GOT3 (cell line): ENCODE measurements at places on chromosomes 16 and 17.

DNA sequence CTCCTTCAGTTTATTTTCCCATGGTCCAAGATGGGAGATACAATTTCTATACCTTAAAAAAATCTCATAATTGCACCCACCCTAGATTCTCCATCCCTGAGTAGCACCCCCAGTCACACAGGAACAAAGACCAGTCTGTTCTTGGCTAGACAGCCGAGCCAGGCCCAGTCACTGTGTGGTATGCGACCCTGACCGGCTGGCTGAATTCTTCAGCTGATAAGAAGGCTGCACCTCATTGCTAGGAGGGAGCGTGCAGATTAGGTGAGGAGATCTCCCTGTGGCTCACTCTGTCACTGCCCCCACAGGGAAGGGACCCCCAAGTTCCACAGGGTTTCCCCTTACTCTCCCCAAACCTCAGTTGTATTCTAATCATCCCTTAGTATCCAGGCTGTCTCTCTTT is 138.7 kb downstream of the SALL1 start:
- no peak for DNase-seq

DNA sequence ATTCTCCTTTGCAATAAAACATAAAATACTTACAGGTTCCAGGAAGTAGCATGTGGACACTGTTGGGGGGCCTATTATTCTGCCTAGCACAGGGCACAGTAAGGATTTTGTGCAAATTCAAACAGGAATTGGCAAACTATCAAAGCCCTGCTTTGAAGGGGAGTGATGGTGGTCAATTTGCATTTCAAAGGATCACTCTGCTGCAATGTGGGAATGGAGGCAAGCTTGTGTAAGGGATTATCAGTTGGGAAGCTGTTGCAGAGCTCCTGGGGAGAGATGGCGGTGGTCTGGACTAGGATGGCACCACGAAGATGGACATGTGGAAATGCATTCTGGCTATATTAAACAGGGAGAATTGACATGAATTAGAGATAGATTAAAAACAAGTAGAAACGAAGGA is 990.7 kb upstream of the RBFOX1 start:
- no peak for DNase-seq

DNA sequence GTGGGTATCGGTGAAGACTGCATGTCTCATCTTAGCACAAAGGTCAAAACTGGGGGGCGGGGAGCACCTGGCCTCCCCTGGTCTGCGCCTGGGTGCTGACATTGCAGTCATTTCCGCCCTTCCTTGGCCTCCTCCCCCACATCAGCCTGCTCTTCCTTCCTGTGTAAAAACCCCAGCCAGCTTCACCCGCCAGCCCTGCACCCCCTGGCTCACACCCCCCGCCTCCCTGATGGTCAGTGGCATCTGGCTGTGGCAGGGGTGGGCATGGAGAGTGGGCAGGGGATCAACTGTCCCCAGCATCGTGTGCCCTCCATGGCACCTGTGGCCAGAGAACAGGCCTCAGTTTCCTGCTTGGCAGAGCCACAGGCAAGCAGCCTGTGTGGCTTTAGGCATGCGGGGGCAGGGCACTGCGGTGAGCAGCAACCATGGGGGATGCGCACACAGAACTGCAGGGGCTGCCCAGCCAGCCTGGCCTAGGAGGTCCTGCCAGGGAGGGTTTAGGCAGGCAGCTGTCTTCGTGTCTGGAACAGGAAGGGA is 26.5 kb upstream of the LASP1NB start:
- no peak for DNase-seq

DNA sequence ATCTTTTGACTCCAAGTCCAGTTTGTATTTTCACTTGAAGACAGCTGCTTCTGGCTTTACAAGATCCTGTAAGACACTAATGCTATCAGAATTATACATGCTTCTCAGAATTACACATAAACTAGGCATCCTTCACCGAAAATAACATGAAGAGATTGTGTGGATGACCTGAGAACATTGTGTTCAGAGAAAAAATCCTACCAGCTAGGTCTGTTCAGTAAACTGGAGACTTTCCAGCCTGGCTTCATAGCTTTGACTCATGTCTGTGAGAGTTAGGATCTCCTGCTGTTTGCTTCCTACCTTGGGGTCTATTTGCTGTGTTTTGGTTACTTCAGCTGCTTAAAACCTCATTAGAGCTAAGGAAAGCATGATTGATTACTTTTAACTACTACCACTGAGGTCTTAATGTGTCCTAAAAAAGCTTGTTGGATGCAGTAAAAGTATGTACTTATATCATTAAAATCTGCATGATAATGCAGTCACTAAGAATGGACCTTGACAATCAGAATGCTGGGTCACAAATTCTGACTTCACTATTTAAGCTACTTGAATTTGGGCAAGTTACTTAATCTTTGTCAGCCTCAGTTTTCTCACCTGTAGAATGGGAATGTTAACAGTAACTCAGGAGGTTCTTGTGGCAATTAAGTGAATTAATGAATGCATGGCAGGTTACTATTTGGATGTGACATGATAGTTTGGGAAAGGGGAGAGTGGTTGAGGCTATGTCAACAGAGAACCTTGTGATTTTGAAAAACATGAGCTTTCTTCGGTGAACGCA is 8.0 kb upstream of the MYH13 start:
- no peak for DNase-seq

DNA sequence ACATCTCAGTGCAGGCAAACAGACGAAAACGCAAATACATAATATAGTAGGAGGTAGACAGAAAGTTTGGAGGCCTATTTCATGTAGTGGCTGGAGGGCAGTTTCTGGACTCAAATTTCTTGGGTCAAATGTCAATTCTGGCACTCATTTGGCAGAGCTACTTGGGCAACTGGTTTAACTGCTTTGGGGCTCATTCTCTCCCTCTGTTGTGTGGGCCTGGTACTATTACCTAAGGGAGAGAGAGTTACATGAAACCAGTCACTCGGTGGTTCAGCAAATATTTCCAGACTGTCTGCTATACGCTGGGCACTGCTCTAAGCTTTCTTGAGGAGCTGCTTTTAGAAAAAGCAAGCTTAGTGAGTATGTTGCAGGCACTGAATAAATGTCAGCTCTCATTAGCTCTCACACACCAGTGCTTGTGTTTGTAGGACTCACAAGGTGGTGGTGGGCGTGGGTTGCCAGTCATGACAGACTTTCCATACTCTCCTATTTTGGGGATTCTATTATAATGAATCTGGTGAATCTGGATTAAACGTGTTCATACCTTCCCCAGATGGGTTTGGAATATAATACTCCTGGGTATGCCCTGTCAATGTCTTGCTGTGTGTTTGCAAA is 1.8 kb upstream of the SHISA9 start:
- no peak for DNase-seq

DNA sequence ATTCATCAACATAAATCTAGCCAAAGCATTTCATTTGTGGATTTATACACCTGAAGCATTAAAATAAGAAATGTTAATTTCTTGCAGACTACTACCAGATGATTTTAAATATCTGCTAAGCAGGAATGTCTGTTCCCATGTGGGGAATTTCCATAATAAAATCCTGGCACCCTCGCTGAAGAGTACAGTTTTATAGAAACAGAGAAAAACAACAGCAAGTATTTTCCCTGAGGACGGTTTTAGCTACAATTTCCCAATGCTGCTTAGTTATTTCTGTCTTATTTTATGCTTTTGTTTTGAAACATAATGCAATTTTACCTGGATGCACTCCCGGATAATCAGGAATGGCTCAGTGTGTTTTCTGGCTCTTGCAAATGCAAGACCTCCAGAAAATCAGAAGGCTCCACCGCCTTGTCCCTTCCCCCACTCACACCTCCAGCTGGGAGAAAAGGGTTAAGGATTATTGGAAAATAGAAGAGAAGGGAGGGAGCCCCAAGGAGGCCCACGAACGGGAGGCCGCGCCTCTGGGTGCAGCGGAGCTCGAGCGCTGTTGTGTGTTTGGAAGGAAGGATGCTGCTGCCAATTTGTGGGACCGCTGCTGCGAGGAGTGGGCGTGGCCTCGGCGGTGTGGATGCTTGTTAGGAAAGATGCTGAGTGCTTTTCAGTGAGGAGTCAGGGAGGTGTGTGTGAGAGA is at the start of gene CNTNAP4:
TSS of gene CNTNAP4 (plus strand) at position 657 of the 694 bp plus-strand sequence. CDS start 262 bp downstream, outside the sequence.
- DNase-seq = no peak

- no peak for DNase-seq
Measured at GRCh38 chr17:37752482-37752881, 7.6 kb upstream of the HNF1B start.

DNA sequence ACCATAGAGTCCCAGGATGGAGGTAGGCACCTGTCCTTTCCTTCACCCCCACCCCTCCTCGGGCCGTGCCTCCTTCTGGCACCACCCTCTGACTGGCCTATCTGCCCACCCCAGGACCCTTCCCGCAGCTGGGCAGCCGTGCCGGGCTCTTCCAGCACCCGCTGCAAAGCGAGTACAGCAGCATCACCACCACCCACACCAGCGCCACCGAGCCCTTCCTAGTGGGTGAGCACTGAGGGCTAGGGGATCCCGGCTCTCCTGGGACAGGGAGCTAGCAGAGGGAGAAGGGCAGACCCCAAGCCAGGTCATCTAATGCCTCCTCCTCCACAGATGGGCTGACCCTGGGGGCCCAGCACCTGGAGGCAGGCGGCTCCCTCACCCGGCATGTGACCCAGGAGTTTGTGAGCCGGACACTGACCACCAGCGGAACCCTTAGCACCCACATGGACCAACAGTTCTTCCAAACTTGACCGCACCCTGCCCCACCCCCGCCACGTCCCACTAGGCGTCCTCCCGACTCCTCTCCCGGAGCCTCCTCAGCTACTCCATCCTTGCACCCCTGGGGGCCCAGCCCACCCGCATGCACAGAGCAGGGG is 7.8 kb downstream of the GALK1 start:
- DNase-seq = no peak

- no peak for DNase-seq
Measured at GRCh38 chr16:56258508-56259424, 67.5 kb downstream of the GNAO1 start.

DNA sequence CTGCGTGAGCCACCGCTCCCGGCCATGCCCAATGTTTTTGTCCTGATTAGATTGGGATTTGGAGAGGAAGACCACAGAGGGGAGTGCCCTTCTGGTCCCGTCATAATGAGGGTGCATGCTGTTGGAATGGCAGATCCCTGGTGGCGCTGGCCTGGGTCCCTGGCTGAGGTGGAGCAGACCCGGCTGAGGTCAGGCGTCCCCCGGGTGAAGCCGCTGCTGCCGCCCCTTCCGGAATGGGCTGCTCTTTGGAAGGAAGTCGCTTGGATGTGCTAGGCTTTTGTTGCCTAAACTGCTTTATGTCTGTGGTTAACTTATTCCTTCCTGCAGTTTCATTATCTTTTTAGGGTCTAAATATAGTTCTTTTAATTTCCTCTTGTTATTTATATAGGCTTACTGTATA is 120.3 kb upstream of the CHMP6 start:
- DNase-seq = no peak

DNA sequence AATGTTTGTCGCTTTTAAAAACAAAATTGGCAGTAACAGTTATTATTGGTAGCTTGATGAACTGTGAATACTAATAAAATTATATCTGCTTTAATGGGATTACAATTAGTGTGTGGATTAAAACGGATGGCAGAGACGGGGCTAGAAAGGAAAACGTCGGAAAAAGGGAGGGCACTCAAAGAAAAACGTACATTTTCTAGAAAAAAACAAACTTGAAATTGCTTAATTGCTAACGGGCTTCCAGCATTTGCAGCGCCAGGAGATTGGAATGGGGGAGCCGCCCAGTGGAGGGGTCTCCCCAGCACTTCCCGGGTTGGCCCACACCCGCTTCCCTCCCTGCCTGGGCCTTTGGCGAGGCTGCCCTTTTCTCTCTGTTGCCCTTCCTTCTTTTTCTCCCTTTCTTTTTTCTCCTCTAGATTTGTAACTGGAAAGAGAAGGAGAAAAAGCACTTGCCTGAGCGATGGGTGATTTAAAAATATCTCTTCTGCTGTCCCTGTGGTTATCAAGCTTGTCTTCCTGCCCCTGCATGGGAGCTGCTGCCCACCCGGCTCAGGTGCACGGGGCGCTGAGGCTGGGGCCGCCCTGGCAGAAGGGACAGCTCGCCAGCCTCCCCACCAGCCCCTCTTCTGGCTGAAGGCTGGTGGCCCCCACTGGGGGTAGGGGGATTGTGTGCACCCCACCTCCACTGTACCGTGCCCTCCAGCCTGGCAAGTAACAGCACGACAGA is 5.9 kb downstream of the BAHCC1 start:
- no peak for DNase-seq
